Caudate nucleus (tissue), 63 donors: ENCODE measurements at places on chromosomes 13 and 19.

GRCh38 chr13:23979361-23980159, 82.3 kb upstream of the C1QTNF9B start:
- peak; percentile 81 for DNase-seq

- DNase-seq, result no peak
Measured at GRCh38 chr13:51065372-51066090, 45.5 kb downstream of the C13orf42 start.

DNA sequence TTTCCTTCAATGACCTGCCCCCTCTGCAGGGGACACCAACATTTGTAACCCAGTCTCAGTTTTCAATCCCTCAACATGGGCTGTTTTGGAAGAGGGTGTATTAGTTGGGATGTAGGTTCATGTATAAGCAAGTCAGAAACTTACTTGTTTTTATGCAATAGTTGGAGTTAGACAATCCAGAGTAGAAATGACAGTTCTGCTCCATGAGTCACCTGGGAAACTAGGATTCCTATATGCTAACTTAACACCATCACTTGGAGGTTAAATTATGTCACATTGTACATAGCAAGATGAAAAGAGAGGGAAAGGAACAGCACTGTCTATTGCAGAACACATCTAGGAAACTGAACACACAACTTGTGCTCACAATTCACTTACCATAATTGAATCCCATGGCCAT, 436.4 kb downstream of the RFC3 start:
- no peak for DNase-seq

DNA sequence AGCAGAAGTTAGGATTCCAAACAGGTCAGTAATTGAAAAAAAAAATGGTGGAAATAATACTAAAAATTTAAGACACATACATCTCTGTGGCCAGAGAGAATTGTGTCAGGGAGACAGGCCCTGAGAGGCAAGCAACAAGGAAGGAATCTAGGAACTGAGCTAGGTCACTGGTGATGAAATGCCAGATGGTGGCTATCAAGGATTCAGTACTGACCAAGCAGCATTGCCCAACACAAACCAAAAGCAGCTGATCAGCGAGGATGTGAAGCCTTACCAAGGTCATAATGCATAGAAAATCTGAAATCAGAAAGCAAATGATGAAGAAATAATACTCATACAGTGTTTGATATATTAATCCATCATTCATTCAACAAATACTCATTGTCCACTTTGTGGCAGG, 905.0 kb downstream of the GPC5 start:
- no peak for DNase-seq

DNA sequence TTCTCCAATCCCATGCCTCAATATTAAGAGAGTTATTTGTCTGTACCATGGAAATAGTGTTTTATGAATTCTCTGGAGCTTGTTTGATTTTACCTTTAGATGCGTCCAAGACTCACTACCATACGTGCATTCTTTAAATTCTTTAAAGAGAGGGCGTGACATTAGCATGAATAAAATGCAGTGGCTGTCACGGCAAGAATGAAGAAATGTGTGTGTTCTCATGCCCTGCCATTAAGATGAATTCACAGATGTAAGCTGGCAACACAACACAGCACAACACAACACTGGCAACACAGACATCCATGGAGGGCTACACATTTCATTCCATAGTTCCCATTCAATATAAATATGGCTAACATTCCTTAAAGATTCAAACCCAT, 213.4 kb downstream of the ENOX1 start:
- no peak for DNase-seq

DNA sequence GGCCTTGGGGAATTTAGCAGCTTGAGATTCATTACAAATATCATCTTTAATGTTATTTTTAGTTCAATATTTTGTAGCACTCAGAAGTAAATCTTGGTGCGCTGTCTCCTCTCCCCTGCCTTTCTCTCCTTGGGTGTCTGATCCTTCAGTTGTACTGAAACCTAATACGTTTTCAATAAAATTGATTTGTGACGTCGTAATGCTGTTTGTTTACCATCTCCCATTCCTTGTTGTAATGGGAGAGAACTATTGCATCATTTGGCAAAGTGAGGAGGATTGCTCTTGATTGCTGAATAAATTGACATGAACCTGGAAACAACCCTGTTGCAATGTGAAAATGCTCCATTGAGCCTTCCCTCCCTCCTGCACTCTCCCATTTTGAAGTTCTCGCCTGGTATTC, 43.2 kb upstream of the TSHZ3 start:
- no peak for DNase-seq

GRCh38 chr13:80906860-80907259, 565.9 kb upstream of the SPRY2 start:
- DNase-seq, result no peak

GRCh38 chr13:97001636-97002035, 7.4 kb upstream of the OXGR1 start:
- DNase-seq, result no peak

DNA sequence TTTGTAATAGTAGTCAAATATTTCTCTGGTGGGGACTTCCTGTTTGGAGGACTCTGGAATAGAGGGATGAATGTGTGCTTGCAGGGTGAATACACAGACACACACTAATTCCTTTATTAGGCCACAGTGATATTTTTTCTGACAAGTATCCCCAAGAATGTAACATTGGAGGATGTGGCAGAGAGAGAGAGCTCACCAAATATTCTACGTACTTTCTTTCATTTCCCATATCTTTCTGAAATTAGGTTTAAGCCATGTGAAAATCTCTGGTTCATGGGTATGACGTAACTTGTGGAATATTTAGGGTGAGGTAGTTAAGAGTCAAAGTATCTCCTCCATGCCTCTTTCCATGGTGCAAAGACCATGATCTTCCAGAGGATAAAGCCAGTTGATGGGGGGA, 463.4 kb downstream of the DIAPH3 start:
- DNase-seq, result no peak

DNA sequence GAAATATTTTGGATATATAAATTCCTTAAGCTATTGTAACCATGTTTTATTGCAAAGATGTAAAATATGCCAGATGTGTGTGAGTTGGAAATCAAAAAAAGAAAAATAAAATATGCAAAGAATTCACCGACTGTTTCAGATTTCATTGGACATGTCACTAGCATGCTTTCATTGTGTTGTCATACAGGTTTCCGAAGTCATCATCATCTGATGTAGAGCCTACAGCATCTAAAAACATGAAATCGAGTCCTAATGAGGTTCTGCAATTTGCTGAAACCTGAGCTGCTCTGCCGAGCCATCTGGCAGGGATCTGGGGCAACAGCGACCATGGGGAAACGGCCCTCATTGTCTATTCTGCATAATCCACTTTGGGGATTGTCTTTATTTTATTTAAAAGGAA, 196.1 kb upstream of the MAB21L1 start:
- DNase-seq, result no peak

DNA sequence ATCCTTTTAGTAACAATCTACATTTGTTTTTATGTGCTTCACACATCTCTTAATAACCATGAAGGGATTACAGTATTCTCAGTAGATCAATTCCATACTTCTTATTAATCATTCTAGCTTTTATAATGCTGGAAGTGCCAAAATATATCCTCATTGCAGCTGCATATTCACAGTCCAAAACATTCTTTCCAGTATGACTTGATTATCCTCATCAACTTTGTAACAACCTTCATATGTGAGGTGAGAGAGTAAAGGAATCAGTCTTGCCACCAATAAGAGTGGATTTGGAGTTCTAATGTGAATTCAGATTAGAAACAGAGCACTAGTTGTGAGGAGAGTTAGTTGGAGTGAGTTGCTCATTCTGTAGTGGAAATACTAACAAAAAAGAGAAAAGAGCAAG, 208.0 kb upstream of the SPRY2 start:
- DNase-seq, result no peak

- no peak for DNase-seq
Measured at GRCh38 chr19:10848230-10848856, at the start of gene C19orf38. TSS of gene C19orf38 (plus strand) at chr19:10848415. CDS start at chr19:10848509, 94 bp downstream.

GRCh38 chr13:92500192-92500591, 726.4 kb upstream of the GPC6 start:
- DNase-seq, result no peak

GRCh38 chr19:23262920-23263319, 12.7 kb upstream of the ZNF724 start:
- DNase-seq, result no peak

DNA sequence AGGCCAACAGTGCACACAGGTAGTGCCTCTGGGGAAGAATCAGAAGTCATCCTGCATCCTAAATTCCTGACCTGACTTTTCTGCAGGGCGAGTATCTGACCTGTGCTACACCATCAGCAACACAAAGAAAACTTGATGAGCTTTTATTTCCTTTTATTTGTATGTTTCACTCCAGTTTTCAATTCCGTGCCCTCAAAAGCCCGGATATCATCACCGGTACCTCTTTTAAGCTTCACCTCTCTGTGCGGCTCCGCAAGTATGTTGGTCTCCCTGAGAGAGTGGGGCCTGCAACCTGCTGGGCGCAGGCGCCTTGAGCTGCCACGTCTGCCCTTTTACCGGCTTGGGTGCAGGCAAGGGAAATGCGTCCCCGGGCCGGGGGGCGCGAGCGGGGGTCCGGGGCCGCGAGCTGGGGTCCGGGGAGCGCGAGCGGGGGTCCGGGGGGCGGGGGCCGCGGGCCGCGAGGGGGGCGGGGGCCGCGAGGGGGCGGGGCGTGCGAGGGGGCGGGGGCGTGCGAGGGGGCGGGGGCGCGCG, 4.3 kb upstream of the DUXA start:
- peak; percentile 2 for DNase-seq

GRCh38 chr13:73462241-73462640, 403.4 kb downstream of the KLF5 start:
- DNase-seq, result no peak

GRCh38 chr13:114319441-114319913, 5.2 kb downstream of the CHAMP1 start:
- DNase-seq, result no peak

DNA sequence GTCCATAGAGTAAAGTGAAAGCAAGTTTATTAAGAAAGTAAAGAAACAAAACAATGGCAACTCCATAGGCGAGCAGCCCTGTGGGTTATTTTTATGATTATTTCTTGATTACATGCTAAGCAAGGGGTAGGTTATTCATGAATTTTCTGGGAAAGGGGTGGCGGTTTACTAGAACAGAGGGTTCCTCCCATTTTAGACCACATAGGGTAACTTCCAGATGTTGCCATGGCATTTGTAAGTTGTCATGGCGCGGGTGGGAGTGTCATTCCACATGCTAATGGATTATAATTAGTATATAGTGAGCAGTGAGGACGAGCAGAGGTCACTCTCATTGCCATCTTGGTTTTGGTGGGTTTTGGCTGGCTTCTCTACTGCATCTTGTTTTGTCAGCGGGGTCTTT, 8.4 kb upstream of the DCUN1D2 start:
- no peak for DNase-seq

GRCh38 chr19:39030854-39031367, 1.4 kb downstream of the FBXO27 start:
- no peak for DNase-seq
